Natural killer cell treated with Interleukin-12 subunit alpha and Interleukin-12 subunit beta and Interleukin-15 and Interleukin-18, amount 100 ng/mL, for 72 hours (primary cell): ENCODE measurements at places on chromosomes 3 and 15. TPM values are rescaled to one million over a fixed set of nuclear protein-coding genes. Genes with fewer than 3 reads are reported as not detected.

CEP19 gene
- 2.3 TPM for total RNA-seq

GRCh38 chr3:146256851-146257486 lies 6.1 kb upstream of the PLSCR4 start:
- no peaks in the 10 kb centered on the region for H3K4me1 ChIP-seq
- DNase-seq, result no peak
- no peaks in the 10 kb centered on the region for H3K36me3 ChIP-seq
- no peak overlapping the region for H3K27ac ChIP-seq

- H3K4me1 ChIP-seq, result no peaks in the 10 kb centered on the region
- H3K4me3 ChIP-seq, result no peak overlapping the region
- peaks cover 14% of the 10 kb centered on the region for H3K36me3 ChIP-seq
- no peak overlapping the region for H3K27ac ChIP-seq
- peaks cover 19% of the 10 kb centered on the region for H3K27me3 ChIP-seq
Measured at GRCh38 chr15:69920221-69920620, 177.5 kb downstream of the TLE3 start.

- H3K27me3 ChIP-seq, result peaks cover 27% of the 10 kb centered on the region
- no peak overlapping the region for H3K27ac ChIP-seq
- no peak overlapping the region for H3K4me3 ChIP-seq
- no peaks in the 10 kb centered on the region for H3K36me3 ChIP-seq
- no peaks in the 10 kb centered on the region for H3K4me1 ChIP-seq
Measured at GRCh38 chr3:113194823-113195401, 16.4 kb upstream of the BOC start.

SHF gene
- 0.81 TPM for total RNA-seq

DNA sequence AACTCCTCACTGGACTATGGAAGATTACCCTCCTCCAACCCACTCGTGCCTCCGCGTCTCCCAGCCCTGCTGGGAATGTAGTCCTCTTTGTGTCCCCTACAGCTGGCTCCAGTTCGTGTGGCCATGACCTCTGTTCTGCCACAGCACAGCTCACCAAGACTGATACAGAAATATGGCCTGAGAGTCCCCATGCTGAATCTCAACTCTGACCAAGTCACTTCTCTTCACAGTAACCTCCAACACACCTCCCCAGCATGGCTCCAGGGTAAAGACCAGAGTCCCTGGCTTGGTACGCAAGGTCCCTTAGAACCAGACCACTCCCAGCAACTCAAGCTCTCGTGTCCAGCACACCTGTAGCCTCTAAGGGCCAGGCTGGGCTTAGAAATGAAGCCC lies 2.3 kb upstream of the COL7A1 start:
- H3K36me3 ChIP-seq, result peaks cover 2% of the 10 kb centered on the region
- no peaks in the 10 kb centered on the region for H3K27me3 ChIP-seq
- DNase-seq, result peak; percentile 57
- H3K4me3 ChIP-seq, result no peak overlapping the region
- H3K4me1 ChIP-seq, result peaks cover 8% of the 10 kb centered on the region
- H3K27ac ChIP-seq, result no peak overlapping the region

- no peak for DNase-seq
- no peak overlapping the region for H3K4me3 ChIP-seq
- no peaks in the 10 kb centered on the region for H3K4me1 ChIP-seq
- no peak overlapping the region for H3K27ac ChIP-seq
- H3K36me3 ChIP-seq, result no peaks in the 10 kb centered on the region
- H3K27me3 ChIP-seq, result no peaks in the 10 kb centered on the region
Measured at GRCh38 chr3:64186667-64187064, 38.6 kb downstream of the PRICKLE2 start.

- no peak overlapping the region for H3K4me3 ChIP-seq
- H3K4me1 ChIP-seq, result no peaks in the 10 kb centered on the region
- DNase-seq, result no peak
Measured at GRCh38 chr3:150184426-150185071, 213.9 kb upstream of the PFN2 start.

DNA sequence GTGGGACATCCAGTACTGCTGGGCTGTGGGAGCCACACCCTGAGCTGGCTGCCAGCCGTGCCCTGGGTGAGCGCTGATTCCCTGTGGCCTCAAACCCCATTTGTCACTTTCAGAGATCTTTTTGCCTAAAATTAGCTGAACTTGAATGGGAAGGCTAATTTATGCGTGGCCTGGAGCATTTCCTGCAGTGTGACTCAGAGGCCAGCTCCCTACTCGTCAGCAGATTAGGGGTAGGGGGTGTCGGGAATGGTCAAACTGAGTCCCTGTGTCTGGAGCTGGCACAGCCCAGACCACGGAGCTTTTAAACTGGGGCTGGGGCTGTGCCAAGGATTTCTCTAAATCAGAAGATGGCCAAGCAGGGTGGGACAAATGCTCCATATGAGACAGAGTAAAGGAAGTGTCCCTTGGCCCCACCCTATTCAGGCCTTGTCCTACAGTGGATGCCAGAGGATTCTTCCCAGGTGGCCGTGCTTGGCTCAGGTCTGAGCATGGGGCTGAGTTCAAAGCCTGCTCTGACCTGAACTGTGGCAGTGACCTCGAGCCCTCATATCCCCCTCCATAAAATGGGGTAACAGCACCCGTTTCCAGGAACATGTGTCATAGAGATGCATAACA lies 59.7 kb downstream of the ATP2B2 start:
- H3K4me3 ChIP-seq, result no peak overlapping the region
- H3K27me3 ChIP-seq, result peaks cover 10% of the 10 kb centered on the region
- no peaks in the 10 kb centered on the region for H3K36me3 ChIP-seq
- peaks cover 3% of the 10 kb centered on the region for H3K4me1 ChIP-seq

DNA sequence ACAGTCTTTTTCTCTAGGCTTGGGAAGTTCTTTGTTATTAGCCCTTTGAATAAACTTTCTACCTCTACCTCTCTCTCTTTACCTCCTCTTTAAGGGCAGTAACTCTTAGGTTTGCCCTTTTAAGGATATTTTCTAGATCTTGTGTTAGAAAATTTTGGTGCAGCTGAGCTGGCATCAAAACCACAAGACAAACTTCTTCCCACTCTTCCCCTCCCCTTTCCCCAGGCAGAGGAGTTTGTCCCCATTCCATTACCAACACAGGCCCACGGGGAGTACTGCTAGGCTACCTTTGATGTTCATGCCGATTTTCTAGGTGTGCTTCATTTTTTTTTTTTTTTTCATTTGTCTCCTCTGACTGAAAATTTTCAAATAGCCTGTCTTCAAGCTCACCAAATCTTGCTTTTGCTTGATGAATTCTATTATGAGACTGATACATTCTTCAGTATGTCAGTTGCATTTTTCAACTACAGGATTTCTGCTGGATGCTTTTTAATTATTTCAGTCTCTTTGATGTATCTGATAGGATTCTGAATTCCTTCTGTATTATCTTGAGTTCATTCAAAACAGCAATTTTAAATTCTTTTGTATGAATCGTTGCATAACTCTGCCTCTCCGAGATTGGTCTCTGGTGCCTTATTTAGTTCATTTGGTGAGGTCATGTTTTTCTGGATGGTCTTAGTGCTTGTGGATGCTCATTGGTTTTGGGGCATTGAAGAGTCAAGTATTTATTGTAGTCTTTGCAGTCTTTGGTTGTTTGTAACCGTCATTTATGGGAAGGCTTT lies 112.0 kb downstream of the UBE2E2 start:
- peaks cover 4% of the 10 kb centered on the region for H3K36me3 ChIP-seq
- peaks cover 6% of the 10 kb centered on the region for H3K27me3 ChIP-seq
- H3K4me1 ChIP-seq, result peaks cover 4% of the 10 kb centered on the region
- no peak overlapping the region for H3K4me3 ChIP-seq
- no peak overlapping the region for H3K27ac ChIP-seq

- H3K4me1 ChIP-seq, result peaks cover 12% of the 10 kb centered on the region
- H3K27ac ChIP-seq, result no peak overlapping the region
- H3K36me3 ChIP-seq, result no peaks in the 10 kb centered on the region
- no peak overlapping the region for H3K4me3 ChIP-seq
- H3K27me3 ChIP-seq, result peaks cover 4% of the 10 kb centered on the region
- DNase-seq, result peak; percentile 37
Measured at GRCh38 chr3:45024542-45025255, 1.4 kb upstream of the CLEC3B start.

DNA sequence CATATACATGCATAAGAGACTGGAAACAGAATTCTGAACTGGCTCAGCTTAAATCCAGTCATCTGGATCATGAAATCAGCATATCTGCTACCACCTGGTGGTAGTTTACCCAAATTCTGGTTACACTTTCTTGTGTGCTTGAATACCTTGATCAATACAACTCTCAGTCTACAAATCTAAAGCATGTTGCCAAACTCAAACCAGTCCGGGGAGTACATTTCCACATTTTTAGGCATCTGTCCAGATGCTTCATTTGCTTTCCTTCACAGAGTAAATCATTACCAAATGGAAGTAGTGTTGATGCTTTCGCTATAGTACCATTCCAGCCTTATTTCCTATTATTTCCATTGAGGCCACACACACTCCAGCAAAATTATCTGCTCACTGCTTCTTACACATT lies 126.4 kb downstream of the P2RY1 start:
- no peak overlapping the region for H3K27ac ChIP-seq
- DNase-seq, result no peak
- H3K27me3 ChIP-seq, result no peaks in the 10 kb centered on the region

MYH15 gene
- total RNA-seq, result 0.14 TPM
